ENCODE measurements at places on chromosomes 6 and 20. TPM values are rescaled to one million over a fixed set of nuclear protein-coding genes. Genes with fewer than 3 reads are reported as not detected.

FOXF2 gene
- polyA plus RNA-seq: 0.10 TPM

SFT2D1 gene
- 75.3 TPM for polyA plus RNA-seq

VWA7 gene
- 8.5 TPM for polyA plus RNA-seq

UTRN gene
- 162 TPM for polyA plus RNA-seq

ZNF311 gene
- polyA plus RNA-seq: 7.9 TPM

JPH2 gene
- 1.4 TPM for polyA plus RNA-seq

EPB41L1 gene
- polyA plus RNA-seq: 63.3 TPM

EYS gene
- polyA plus RNA-seq: 0.96 TPM

PI16 gene
- 0.95 TPM for polyA plus RNA-seq

ADGRF5 gene
- 25.5 TPM for polyA plus RNA-seq

PAQR8 gene
- 26.3 TPM for polyA plus RNA-seq

BRD2 gene
- 357 TPM for polyA plus RNA-seq

RRBP1 gene
- polyA plus RNA-seq: 117 TPM

Data from left kidney (tissue), 8 donors.